Stimulated activated CD8-positive, alpha-beta memory T cell treated with anti-CD3 and anti-CD28 coated beads, Interleukin-2, amount 100 ng/mL, for 1 hour (primary cell): ENCODE measurements at places on chromosomes 12 and 14.

GRCh38 chr14:76828339-76829012 is 2.3 kb downstream of the LRRC74A start:
- DNase-seq: no peak

DNA sequence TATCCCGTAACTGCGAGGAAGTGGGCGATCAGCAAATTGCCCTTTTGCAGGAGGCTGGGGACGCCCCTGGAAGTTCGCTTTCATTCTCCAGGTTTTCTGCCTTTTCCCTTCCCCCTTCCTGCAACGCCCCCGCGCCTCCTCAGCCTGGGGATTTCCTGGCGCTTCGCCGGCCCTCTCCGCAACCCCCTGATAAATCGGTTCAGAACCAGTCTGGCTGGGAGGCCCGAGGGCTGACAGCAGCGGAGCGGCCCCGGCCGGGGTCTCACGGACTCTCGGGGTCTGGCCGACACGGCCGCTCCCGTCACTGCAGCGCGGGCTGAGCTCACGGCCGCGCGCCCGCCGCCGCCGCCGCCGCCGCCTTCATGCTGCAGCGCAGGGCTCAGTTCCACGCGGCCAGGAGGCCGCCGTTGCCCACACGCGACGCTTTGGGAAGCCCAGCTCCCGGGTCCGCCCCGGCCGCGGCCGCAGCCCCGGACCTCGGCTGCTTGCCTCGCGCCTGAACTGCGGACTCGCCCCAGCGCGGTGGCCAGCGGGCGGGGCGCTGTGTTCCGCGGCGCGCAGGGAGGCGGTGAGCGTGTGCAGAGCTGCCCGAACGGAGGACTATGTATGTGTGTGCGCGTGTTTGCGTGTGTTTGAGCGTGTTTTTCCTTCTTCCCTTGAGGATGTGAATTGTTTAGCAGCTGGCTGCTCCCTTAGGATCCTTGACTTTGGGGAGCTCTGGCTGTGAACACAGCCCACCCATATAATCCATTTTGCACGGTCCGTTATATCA is at the start of gene LRFN5:
LRFN5 (plus strand) TSS at position 345 of the 772 bp plus-strand sequence.
- DNase-seq: no peak

- DNase-seq: no peak
Measured at GRCh38 chr14:32468955-32469354, 139.9 kb downstream of the AKAP6 start.

DNA sequence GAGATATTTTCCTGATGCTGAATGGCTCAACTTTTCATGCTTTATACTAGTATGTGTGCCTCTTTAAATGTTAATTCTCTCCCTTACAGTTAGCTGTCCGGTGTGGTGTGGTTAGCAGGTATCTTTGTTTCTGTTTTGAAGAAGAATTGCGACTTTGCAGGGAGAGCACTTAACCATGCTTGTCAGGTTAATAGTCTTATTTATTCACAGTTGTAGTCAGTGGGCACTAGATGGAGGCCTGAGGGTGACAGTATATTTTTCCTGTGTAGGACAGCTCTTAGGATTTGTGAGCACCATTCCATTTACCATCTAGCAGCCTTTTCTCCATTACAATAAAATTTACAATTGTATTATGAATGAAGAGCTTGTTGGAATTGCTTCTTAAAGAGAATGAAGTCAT is 34.9 kb downstream of the PDE3A start:
- no peak for DNase-seq

DNA sequence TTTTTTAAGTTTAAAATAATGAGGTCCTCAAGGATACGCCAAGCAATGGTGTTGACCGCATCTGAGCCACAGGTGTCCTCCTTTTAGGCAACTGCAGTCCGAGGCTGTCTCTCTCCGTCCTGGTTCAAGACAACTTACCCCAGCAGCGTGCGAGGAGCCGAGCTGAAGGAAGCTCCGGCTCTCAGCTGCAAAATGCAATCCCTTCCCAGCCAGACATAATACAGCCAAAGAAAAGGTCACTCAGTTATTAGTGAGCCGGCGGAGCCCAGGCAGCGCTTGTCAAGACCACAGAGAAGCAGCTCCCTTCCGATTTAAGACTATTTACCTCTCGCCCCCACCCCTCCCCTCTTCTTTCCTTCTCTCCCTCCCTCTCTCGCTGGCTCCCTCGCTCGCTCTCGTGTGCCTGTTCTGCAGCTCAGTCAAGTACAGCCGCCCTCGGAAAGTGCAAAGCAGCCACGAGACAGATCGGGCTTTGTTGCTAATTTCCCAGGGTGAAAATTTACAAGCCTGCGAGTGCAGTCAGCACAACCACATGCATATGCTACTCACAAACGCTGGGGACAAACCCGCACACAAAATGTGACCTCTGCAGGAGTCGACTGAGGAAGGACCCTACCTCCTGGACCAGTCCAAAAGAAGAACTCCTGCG is 363 bp upstream of the LMO3 start:
- DNase-seq: no peak

DNA sequence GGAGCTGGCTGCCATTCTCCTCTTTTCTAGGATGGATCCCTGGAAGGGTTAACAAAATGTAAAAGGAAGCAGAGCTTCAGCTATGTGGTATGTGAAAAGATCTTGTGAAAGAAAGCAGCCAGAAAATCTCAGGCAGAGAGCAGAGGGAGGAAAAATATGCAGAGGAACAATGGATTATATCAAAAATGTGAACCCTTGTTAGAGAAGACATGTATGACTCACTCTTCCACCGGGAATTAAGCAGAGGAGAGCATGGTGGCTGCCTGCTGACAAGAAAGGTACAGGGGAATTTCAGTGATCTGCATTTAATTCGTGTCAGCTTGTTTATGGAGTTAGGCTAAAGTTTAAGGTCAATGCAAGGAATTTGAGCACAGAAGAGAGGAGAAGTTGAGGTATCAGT is 46.3 kb downstream of the KCNA1 start:
- no peak for DNase-seq

DNA sequence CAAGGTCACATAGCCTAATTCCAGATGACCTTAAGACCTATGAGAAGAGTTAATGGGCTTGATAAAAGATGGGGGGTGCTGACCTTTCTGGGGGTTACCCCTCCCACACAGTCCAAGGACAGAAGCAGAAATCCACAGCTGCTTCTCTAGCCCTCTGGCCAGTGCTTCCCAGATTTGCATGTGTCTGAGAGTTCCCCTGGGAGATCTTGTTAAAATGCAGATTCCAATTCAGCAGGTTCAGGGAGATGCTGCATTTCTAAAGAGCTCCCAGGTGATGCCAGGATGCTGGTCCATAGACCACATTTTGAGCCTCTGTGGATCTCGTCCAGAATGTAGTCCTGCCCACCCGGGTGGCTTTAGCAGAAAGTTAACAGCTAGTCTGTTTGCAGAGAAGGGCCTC is 82.1 kb downstream of the WSCD2 start:
- no peak for DNase-seq
